ENCODE measurements at places on chromosomes 1 and 21.

DNA sequence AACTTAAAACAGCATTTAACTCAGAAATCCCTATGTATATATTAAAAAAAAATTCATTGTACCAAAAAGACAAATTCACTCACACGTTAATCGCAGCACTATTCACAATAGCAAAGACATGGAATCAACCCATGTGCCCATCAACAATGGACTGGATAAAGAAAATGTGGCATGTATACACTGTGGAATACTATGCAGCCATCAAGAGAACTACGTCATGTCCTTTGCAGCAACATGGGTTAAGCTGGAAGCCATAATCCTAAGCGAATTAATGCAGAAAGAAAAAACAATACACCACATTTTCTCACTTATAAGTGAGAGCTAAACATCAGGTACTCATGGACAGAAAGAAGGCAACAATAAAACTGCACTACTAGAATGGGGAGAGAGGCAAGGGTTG, 99.4 kb downstream of the FAF1 start:
- DNase-seq = no peak

DNA sequence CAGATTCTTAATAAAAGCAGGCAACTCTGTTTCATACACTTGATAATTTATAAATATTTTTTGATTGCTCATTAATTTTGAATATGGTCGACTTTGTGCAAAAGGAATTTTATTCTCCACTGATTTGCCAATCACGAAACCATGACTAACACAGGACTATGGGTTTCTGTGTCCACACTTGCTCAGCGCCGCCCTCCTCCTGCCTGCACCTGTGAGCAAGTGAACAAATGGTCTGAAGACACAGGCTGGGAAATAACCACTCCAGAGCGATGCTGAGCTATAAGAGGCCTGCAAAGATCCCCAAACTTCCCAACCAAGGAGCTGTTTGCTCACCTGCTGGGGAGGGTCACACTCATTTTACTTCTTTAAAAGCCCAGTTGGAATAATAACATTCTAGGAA, 19.6 kb downstream of the ABCB10 start:
- no peak for DNase-seq

DNA sequence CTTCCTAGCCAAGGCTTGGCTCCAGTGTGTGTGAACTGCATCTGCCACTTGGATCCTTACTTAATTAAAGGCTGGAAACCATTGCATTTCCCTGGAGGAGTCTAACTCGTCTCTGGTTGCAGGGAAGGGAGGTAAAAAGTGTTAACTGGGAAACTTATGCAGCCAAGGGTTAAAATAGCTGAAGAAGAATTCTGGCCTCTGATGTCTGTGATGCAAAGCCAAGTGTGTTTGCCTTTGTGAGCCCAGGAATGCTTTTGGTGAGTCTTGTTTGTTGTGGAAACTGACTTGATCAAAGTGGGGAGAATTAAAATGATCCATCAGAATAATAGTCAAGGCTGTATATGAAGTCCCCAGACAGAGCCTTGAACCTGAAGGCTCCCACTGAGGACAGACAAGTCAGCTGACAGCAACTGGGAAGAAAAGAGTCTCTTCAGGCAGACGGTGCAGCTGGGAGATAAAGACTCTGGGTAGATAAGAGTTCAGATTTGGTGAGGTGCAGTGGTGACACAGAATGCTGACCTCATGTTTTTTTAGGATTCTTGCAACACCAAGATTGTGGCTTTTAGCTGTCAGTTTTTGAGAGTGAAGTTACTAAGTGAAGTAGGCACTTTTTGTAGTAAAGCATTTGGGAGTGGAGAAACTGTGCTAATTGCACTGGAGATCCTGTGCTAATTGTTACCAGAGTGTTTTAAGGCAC, 59.5 kb upstream of the WLS start:
- DNase-seq = no peak

- no peak for DNase-seq
Measured at GRCh38 chr1:24503870-24504523, 1.4 kb downstream of the RCAN3 start.

DNA sequence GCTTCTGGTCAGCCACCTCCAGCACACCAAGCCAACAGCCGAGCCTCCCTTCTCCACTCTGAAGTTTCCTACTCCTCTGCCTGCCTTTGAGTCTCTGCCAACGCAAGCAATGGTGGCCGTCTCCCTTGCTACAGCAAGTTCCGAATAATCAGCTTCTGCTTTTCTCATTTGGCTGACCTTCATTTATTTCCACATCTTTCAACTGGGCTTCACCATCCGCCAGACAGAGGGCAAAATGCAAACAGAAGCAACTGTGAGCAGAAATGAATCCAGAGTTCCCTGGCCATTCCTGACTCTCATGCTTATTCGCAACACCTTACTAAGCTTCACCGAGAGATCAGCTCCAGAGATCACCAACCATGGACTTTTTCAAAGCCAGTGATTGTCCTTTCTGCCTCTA, 621.0 kb downstream of the NPHP4 start:
- no peak for DNase-seq

GRCh38 chr1:109875874-109876273, 34.8 kb upstream of the CSF1 start:
- no peak for DNase-seq

DNA sequence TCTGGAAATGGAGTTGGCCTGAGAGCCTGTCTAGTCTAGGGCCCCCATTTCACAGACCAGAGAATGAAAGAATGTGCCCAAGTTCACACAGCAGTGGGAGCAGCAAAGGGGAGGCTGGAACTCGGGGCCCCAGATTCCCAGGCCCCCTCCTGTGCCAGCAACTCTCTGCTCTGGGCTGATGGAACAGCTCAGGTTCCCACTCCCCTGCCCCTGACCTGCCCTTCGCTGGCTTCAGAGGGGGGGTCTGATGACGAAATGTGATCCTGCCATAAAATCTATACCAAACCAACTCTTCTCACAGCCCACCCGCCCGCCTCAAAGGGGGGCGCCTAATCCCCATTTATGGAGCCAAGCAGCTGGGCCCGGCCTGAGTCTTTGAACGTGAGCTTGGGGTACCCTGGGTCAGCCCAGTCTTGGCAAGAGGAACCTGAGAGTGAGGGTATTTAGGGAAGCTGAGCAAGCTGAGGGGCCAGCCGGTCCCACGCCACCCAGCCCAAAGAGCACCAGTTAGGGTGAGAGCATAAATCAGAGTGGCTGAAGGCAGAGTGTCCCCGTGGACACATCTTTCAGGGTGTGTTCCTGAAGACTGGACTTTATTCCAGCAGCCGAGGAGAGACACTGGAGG, 65.0 kb downstream of the FOXD2 start:
- DNase-seq = no peak

DNA sequence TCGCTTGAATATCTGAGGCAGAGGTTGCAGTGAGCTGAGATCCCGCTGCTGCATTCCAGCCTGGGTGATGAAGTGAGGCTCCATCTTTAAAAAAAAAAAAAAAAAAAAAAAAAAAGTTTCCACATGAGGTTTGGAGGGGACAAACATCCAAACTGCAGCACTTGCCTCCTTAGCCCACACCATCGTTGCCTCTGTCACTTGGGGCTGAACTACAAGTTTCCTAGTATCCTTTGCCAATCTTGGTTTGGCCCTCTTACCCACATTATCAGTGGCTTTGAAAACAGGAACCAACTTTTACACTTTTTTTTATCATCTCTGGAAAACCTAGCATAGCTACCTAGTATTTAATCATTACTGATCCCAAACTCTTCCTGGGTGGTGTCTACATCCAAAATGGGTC, 59.2 kb downstream of the CLSTN1 start:
- DNase-seq = no peak

- no peak for DNase-seq
Measured at GRCh38 chr1:29576510-29576909, 340.2 kb downstream of the PTPRU start.

DNA sequence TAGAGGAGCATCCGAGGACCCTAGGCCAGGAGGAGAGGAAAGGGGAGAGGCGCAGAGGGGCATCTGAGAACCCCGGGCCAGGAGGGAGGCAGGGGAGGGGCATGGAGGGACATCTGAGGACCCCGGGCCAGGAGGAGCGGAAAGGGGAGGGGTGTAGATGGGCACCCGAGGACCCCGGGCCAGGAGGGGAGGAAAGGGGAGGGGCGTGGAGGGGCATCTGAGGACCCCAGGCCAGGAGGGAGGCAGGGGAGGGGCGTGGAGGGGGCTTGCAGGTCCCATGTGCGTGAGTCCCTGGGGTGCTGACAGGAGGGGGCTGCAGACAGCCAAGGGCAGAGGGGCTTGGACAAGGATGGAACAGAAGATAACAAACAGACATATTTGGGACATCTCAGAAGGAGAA, 190.0 kb upstream of the ARHGEF16 start:
- DNase-seq = no peak

DNA sequence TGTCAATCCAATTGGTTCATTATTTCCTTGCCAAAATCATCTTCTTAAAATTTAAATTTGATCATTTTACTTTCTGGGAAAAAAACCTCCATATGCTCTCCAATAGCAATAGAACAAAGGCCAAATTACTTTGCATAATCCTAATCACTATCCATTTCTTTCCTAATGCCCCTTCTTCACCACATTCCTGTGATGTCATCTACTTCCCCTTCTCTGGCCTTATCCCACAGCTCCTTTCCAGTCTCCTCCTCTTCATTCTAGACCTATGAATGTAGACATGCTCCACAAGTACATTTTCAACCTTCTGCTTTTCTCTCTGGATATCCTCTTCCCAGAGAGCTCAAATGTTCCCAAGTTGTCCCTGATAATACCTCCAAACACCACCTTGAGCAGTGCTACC, 216.6 kb downstream of the MRPL39 start:
- no peak for DNase-seq

- DNase-seq = no peak
Measured at GRCh38 chr1:211900441-211900840, 69.9 kb upstream of the LPGAT1 start.

DNA sequence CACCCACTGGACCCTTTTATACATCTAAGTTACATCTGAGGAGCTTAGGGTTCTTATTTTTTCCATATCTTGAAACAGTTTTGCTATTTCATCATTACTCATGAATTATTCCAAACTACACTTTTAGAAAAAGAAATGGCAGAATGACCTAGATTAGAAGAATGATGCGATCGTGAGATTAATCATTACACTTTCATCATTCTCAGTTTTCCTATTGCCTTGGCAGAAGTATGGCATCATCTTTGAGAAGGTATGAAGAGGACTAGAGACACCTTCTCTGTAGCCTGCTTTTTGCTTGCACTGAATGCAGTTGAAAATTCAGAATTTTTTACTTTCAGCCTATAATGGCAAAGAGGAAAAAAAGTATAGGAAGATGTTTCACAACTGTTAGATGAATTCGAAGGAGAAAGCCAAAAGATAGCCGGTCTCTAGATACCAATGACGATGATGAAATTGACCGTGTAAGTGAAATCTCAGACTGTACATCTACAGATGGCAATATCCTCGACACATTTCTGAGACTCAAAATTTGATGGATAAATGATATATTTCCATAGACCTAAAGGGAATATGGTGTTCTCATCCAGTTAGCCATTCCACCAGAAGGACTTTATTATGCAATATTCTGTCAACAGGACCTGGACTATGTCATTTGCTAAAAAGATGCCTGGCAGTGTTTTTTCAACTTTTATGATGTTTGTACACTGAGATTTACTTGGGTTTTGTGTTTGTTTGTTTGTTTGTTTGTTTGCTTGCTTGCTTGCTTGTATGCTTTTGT, 191.8 kb downstream of the TOMM20 start:
- DNase-seq = no peak

DNA sequence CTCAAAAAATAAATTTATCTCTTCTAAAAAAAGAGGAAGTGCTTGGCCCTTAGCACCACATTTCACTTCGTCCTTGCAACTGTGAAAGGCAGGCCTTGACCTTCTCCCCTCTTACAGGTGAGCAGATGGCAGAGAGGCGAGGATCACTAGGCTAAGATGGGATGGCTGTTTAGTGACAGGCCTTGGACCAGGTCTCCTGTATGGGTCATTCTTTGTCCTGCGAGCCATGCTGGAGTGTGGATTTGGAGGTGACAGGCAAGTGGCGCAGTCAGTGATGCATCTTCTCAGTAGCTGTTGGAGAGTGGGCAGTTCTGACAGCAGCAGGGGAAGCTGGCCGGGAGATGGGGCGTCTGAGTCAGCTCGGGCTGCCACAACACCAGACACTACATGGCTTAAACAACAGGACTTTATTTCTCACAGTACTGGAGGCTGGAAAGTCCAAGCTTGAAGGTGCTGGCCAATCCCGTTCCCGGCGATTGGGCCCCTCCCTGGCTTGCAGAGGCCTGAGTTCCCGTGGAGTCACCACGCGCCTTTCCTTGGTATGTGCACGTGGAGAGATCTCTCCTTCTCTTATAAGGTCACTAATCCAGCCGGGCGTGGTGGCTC, 16.5 kb downstream of the SLC27A3 start:
- DNase-seq = no peak

DNA sequence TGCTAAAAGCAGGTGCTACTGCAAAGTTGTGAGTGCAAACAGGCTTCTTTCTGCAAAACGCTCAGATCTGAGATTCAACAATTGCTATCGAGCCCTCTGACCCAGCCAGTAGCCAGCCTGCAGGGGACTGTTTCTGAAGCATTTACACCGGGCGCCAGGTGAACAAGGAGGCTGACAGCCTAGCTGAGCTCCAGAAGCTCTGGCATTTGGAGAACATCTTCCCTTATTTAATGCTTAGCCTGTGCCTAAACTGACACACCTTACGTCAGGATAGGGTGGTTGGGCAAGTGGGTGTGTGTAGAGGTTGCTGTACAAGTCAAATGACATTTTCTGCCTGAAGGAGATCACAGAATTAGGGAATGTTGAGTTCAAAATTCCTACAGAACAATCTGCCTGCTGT, 15.8 kb upstream of the PLA2G2C start:
- no peak for DNase-seq

GRCh38 chr1:180530501-180530900, 28.1 kb upstream of the ACBD6 start:
- no peak for DNase-seq

GRCh38 chr21:41973427-41973831, 19.6 kb upstream of the C2CD2 start:
- DNase-seq = no peak

DNA sequence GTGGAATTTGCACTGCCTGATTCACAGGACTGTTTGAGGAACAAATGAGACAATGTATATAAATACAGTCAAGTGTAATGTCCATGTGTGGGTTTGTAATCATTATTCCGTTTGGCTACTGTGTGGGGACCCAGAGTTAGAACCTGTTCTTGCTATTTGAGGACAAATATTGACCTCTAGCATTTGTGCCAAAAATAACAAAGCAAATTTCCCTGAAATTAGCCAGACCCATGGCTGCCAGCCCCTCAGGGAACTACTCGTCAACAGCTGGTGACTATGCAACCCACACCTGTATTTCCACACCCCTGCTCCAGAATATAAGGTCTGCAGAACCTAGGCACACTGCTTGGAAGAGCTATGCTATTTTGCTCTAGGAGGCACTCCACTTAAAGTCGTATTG, 70.7 kb downstream of the KCNJ6 start:
- DNase-seq = no peak

DNA sequence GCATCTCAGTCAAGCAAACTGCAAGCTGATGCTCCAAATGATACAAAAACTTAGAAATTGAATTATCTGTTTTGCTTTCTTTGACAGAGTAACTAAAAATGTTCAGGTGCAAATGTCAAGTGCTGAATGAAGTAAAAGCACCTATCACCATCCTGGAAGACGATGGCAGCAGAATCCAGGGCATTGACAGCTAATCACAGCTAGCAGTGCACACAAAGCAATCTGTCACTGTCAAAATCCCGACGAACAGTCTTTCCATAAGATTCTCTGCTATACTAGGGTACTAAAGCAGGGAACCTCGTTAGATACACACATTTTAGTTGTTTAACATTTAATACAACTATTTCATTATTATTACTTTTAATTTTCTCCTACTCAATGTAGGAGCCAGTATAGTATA, 233.3 kb downstream of the BRINP3 start:
- DNase-seq = no peak
